ENCODE measurements at places on chromosomes 3 and 15. TPM values are rescaled to one million over a fixed set of nuclear protein-coding genes. Genes with fewer than 3 reads are reported as not detected.

- H3K27me3 ChIP-seq: peaks cover 22% of the 10 kb centered on the region
- no peak overlapping the region for H3K27ac ChIP-seq
- no peak overlapping the region for H3K4me3 ChIP-seq
- H3K4me1 ChIP-seq: no peaks in the 10 kb centered on the region
- no peaks in the 10 kb centered on the region for H3K36me3 ChIP-seq
- DNase-seq: no peak
Measured at GRCh38 chr3:60598671-60599070, 652.6 kb downstream of the FHIT start.

DNA sequence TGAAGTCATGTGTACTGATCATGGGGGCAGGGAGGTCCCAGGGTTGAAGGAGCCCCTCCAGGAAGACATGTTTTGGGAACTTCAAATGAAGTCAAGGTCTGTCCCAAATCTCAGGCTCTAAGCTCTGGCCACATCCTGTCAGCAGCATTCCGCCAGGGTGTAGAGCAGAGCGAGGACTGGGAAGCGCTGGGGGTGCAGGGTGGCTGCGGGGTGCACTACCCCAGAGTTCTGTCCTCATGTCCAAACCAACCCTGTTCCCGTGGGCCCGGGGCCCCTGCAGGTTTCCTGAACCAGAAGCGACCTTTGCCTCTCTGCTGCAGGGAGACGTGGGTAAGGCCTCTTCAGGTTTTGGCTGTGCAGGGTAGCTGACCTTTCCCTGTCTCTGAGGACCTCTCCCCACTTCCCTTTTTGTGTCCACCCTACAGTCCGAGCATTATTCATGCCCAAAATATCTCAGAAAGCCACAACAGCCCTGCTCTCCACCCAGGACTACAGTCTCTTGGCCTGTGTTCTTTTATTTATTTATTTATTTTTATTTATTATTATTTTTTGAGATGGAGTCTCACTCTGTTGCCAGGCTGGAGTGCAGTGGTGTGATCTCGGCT, 26.6 kb upstream of the FLNB start:
- H3K4me3 ChIP-seq: no peak overlapping the region
- H3K27me3 ChIP-seq: no peaks in the 10 kb centered on the region
- H3K36me3 ChIP-seq: no peaks in the 10 kb centered on the region
- H3K4me1 ChIP-seq: peaks cover 2% of the 10 kb centered on the region

- no peak for DNase-seq
- H3K27ac ChIP-seq: no peak overlapping the region
- no peaks in the 10 kb centered on the region for H3K36me3 ChIP-seq
- H3K4me3 ChIP-seq: no peak overlapping the region
- H3K4me1 ChIP-seq: no peaks in the 10 kb centered on the region
Measured at GRCh38 chr3:133459400-133459799, 59.5 kb downstream of the BFSP2 start.

DNA sequence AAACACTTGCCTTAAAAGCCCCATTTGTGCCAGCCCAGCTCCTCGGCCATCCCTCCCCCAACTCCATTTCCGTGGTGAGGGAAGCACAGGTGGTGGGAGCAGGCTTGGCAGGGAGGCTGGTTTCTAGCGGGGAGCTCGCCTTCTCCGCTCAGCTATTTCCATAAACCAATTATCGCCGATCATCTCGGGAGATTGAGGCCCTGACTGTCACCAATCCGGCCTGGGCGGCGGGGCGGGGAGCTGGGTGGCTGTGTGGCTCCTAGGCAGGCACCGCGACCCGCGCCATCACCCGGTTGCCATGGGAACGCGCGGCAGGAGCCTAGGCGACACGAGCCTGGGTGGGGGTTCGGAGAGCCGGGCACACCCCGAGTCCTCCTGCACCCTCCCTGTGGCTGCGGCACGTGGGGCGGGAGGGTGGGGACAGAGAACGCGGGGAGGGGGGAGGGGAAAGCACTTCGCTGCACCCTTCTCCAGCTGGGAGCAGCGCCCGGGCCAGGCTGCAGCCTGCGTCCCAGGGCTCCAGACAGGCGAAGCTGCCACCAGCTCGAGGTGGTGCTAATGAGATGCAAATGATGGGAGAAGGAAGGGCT, 9.3 kb downstream of the CCDC33 start:
- DNase-seq: no peak
- H3K4me1 ChIP-seq: peaks cover 30% of the 10 kb centered on the region
- no peak overlapping the region for H3K27ac ChIP-seq
- no peaks in the 10 kb centered on the region for H3K36me3 ChIP-seq

- no peaks in the 10 kb centered on the region for H3K27me3 ChIP-seq
- no peaks in the 10 kb centered on the region for H3K36me3 ChIP-seq
- H3K4me3 ChIP-seq: no peak overlapping the region
- no peak for DNase-seq
Measured at GRCh38 chr3:150240891-150241290, 167.2 kb upstream of the TSC22D2 start.

DNA sequence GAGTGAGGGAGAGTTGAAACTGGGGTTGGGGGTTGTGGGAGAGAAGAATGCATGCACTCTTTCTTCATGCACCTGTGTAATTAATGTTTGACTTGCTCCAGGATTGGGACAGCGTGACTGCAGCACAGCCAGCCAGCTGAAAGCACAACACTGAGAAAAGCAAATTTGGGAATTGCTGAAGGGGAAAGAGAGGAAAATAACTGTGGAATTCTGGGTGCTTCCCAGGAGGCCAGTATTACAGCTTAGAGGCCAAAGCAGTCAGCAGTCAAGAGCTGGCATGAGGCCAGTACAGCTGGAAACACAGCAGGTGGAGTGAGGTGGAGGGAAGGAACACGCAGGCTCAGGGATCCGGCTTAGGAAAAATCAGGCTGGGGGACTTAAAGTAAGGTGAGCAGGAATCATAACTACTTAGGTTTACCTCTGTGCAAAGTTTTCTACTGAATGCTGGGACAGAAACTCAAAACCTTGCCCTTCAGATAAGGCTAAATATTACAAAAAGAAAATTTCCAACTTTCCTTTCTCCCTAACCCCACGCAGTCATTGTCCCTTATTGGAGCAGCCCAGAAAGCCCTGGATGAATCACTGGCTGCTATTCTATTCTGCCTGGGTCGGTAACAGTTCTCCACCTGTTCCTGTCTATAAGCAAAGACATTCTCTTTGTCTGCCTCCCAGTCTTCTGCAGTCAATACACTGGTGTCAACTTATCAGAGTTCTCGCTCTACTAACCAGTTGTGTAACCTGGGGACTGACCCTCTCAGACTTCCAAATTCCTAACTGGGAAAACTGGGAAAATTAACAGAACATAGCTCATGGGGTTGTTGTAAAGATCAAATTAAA, 167.2 kb downstream of the MAGI1 start:
- H3K4me3 ChIP-seq: no peak overlapping the region
- no peaks in the 10 kb centered on the region for H3K36me3 ChIP-seq
- no peak overlapping the region for H3K27ac ChIP-seq
- no peaks in the 10 kb centered on the region for H3K27me3 ChIP-seq

The WDR93 gene
- total RNA-seq: 0.42 TPM

The GSK3B gene
- 50.0 TPM for total RNA-seq

The CFAP100 gene
- total RNA-seq: not detected

The RETNLB gene
- not detected for total RNA-seq
